ENCODE measurements at places on chromosomes 5 and 9.

DNA sequence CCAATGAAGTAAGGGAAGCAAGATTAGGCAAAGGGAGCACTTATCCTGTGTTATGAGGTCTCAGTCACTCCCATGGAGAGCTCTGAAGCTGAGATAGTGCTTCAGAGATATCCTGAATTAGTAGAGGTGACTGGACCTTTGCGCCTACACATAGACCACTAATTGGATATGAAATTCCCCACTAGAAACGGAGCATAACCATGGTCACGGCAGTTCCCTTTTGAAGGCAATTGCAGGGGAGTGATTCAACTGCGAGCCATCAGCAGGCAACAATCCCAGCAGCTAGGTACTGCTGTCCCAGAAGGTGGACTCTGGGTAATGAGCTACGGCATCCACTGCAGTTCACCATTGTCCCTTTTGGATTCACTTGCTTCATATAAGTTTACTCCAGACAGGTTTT lies 267.7 kb upstream of the RASA1 start:
- DNase-seq, result no peak

GRCh38 chr9:4558371-4558998 lies 68.2 kb downstream of the SLC1A1 start:
- no peak for DNase-seq

GRCh38 chr9:112249277-112249676 lies 74.2 kb upstream of the SUSD1 start:
- DNase-seq, result no peak

GRCh38 chr5:133866160-133866902 lies 102.1 kb downstream of the C5orf15 start:
- DNase-seq, result no peak

- DNase-seq, result no peak
Observed at GRCh38 chr5:54095969-54096368, 214.4 kb downstream of the ARL15 start.
